ENCODE measurements at places on chromosomes 2 and 18.

GRCh38 chr2:27929916-27930486, 39.5 kb downstream of the BABAM2 start:
- DNase-seq: no peak

GRCh38 chr2:238847841-238848690, at the start of gene TWIST2:
TSS of gene TWIST2 (plus strand) at chr2:238848085. CDS start at chr2:238848216, 131 bp downstream.
- no peak for DNase-seq

DNA sequence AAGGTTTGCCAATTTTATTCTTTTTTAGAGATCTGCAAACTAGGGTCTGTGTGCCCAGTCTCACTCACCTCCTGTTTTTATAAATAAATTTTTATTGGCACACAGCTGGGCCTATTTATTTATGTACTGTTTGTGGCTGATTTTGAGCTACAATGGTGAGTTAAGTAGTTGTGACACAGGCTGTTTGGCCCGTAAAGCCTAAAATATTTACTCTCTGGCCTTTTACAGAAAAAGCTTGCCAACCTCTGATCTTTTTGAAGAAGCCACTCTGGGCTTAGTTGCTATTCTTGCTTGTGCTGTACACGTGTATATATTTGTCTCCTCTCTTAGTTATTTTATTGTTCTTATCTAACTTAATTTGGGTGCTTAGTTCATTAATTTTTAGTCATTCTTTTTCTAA, 14.5 kb downstream of the NAB1 start:
- no peak for DNase-seq

- DNase-seq: no peak
Measured at GRCh38 chr2:101058386-101058785, 56.3 kb downstream of the RPL31 start.

DNA sequence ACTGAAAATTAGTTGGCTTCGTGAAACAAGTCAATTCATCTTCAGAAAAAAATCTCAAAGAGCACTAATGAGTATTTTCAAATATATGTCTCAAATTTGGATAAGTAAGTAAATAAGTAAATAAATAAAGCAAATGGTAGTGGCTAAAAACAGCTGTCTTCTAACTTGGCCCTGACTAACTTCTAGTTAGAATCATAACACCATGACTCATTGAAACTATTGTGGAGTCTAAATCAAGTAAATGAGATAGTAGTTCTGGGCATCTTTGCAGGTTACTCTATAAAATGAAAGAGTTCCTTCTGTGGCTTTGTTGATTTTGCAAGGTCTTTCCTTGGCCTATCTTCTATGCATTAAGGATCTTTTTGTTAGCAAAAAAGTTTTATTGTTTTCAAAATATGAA, 110.7 kb downstream of the SLC8A1 start:
- no peak for DNase-seq

DNA sequence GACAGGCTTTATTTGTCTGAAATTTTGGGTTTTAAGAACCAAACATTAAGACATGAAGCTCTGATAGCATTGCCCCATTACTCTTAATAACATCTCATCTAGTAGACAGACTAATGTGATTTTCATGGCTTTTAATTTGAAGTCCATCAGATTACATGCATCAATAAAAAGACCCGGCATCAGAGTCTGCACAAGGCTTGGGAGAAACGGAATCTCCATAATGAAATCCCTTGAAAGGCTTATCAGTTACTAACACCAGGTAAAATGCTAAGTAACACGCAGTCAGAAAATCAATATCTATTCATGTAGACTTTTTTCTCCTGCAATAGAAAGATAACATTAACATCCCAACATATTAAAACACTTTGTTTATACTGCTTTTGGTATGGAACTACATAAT, 1485.2 kb upstream of the DDX18 start:
- no peak for DNase-seq
